ENCODE measurements at places on chromosomes 16 and 17. TPM values are rescaled to one million over a fixed set of nuclear protein-coding genes. Genes with fewer than 3 reads are reported as not detected.
A peak's percentile ranks its signal among the peaks of the same experiment; 100 is the strongest.

TSNAXIP1 gene
- 0.37 TPM for total RNA-seq

GRCh38 chr17:34095106-34095505, 160.0 kb upstream of the CCL2 start:
- no peak for DNase-seq

GRCh38 chr17:7627250-7628121, at the start of gene SAT2:
TSS of gene SAT2 (minus strand) at chr17:7627821. CDS start at chr17:7627635, 186 bp downstream.
- DNase-seq, result peak; percentile 95

DNA sequence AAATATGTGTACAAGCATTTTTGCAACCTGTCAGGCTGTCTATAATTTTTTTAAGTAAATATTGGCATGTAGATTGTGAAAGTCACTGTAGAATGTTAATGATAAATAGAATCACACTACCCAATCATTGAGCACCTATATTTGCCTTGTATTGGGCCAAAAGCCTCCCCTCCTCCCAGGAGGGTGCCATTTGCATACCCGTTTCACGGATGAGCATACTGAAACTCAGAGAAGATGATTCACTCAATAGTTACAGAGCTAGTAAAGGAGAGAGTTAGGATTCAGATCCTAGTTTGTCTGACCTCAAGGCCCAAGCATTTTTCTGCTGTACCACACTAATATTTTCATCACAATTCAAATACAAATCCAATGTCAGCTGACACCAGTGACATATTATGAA, 299.7 kb upstream of the CDH11 start:
- no peak for DNase-seq

GRCh38 chr17:36212966-36213365, 2.1 kb downstream of the CCL4L2 start:
- no peak for DNase-seq

DNA sequence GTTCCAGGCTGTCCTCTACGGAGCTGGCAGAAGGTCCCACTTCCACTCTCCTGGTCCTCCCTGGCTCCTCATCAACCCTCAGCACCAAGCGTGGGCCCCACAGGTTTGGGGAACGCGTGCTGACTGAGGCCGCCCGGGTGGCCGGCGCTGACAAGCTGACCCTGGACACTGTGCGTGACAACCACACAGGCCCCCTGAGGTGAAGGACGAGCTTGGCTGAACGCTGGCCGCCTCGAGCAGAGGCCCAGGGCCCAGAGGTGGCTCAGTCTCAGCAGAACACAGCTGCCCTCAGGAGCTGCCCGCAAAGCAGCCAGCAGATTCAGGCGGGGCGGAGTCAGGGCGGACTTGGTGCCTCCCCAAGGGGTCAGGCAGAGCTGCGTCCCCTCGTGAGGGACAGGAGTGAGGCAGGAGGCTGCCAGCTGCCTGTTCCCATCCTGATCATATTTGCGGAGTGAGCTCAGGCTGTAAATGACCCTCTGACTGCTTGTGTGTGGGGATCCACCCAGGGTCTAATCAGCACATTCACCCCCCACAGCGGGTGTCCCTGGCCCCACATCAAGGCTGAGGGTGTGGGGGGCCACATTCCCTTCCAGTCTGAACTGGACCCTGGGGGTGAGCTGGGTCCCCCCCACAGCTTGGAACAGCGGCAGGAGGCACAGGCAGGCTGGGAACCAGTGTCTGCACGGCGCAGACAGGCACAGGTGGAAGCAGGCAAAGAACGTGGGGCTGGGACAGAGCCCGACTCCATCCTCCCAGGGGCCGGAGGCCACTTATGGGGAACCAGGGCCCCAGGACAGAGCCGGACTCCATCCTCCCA, 105.1 kb upstream of the METRNL start:
- DNase-seq, result no peak

- DNase-seq, result no peak
These were observed 13.4 kb downstream of the ABCA8 start for GRCh38 chr17:68941761-68942160.

DNA sequence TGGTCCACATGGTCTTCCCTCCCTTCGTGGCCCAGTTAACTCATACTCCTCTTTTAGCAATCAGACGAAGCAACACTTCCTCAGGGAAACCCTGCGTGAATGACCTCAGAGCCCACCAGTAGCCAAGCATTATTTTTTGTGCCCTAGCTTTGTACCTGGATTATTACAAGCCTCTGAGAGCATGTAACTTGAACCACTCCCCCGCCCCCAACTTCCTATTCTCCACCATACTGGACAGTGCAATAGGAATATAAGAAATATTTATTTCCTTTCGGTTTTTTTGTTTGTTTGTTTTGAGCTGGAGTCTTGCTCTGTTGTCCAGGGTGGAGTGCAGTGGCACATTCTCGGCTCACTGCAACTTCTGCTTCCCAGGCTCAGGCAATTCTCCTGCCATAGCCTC, 2.9 kb downstream of the CPPED1 start:
- DNase-seq, result no peak

DNA sequence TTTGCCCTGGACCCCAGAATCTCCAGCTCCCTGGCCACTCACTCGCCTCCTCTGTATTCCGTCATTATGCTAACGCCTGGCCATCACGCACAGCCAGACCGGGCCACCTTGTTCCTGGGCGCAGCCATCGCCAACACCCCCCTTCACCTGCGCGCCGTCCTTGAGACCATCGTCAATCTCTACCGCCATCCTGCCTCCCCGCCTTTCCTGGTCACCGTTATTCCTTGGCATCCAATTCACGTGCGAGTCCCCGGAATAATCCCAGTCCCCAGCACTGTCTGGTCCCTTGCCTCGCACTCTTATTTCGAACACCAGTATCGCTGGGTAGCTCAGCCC, 541 bp downstream of the VKORC1 start:
- DNase-seq, result no peak

- DNase-seq, result no peak
These were observed 20.7 kb downstream of the PIK3R6 start for GRCh38 chr17:8846768-8847211.
